ENCODE measurements at places on chromosomes 2 and 18. TPM values are rescaled to one million over a fixed set of nuclear protein-coding genes. Genes with fewer than 3 reads are reported as not detected.

Gene DUSP28
- total RNA-seq: 5.6 TPM

Gene MYCN
- not detected for total RNA-seq

Gene CFAP53
- not detected for total RNA-seq

Gene FRZB
- 0.08 TPM for total RNA-seq

Gene LINC00305
- not detected for total RNA-seq

Gene CFAP221
- not detected for total RNA-seq

Gene RAB12
- 71.5 TPM for total RNA-seq

Gene RNU2-63P
- not detected for total RNA-seq

Gene MOGAT1
- not detected for total RNA-seq

Gene EMX1
- not detected for total RNA-seq

Gene RUFY4
- not detected for total RNA-seq

Gene SLC16A14
- 2.5 TPM for total RNA-seq

Gene LCT
- 0.14 TPM for total RNA-seq

Gene GALNT13
- 12.8 TPM for total RNA-seq

Gene LOXL3
- 2.0 TPM for total RNA-seq

Gene PDCD1
- total RNA-seq: not detected

Gene MATN3
- 0.46 TPM for total RNA-seq

Gene FBXO15
- 0.41 TPM for total RNA-seq

Gene GALNT14
- 12.9 TPM for total RNA-seq

Gene ASB18
- not detected for total RNA-seq

Gene MBD1
- total RNA-seq: 36.2 TPM

Gene HMSD
- 0.12 TPM for total RNA-seq

Gene ACOXL
- total RNA-seq: not detected

Gene CFC1
- not detected for total RNA-seq

Gene DUSP2
- total RNA-seq: 17.7 TPM

Gene NYAP2
- 0.95 TPM for total RNA-seq

Gene AGXT
- not detected for total RNA-seq
